ENCODE measurements at places on chromosomes 16 and 17.
A peak's percentile ranks its signal among the peaks of the same experiment; 100 is the strongest.

- DNase-seq: no peak
- H3K4me1 ChIP-seq: peaks cover 3% of the 10 kb centered on the region
- H3K27ac ChIP-seq: no peak overlapping the region
Measured at GRCh38 chr17:55228683-55229192, 36.0 kb upstream of the HLF start.

GRCh38 chr16:81823111-81823510, 44.0 kb downstream of the PLCG2 start:
- peaks cover 7% of the 10 kb centered on the region for H3K4me1 ChIP-seq
- no peaks in the 10 kb centered on the region for H3K27me3 ChIP-seq
- H3K36me3 ChIP-seq: peaks cover 4% of the 10 kb centered on the region
- peak; percentile 94 for DNase-seq

DNA sequence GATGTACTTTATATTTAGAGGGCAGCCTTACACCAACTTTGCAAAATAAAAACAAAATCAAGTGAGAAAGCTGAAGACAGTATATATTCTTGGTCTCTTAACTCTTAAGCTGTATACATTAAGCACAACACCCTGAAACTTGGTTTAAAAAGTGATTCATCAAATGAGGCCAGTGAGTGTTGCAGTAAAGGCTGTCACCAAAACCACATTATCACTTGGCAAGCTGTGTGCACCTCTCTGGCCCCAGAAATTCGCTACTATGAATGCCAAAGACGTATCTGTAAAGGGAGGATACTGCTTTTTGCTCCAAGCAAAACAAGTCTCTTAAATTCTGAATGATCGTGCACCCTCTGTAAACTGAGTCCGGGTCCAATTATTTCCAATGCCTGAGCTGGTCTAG, 163.9 kb downstream of the ZFHX3 start:
- H3K36me3 ChIP-seq: peaks cover 28% of the 10 kb centered on the region
- no peak overlapping the region for H3K4me3 ChIP-seq

- no peak overlapping the region for H3K27ac ChIP-seq
- no peaks in the 10 kb centered on the region for H3K27me3 ChIP-seq
- H3K4me1 ChIP-seq: peaks cover 35% of the 10 kb centered on the region
- H3K4me3 ChIP-seq: no peak overlapping the region
Measured at GRCh38 chr16:69481901-69482341, 57.5 kb downstream of the CYB5B start.

All from common myeloid progenitor, CD34-positive (primary cell).